ENCODE measurements at places on chromosomes 7 and 10. TPM values are rescaled to one million over a fixed set of nuclear protein-coding genes. Genes with fewer than 3 reads are reported as not detected.

MMS19 gene
- total RNA-seq: 46.5 TPM

PON1 gene
- not detected for total RNA-seq

SLC26A4 gene
- total RNA-seq: 0.47 TPM

CDK1 gene
- total RNA-seq: 0.94 TPM

PRXL2A gene
- total RNA-seq: 0.77 TPM

CARD11 gene
- total RNA-seq: not detected

TMEM184A gene
- under 0.01 TPM for total RNA-seq

LRMDA gene
- 3.8 TPM for total RNA-seq

FXYD4 gene
- not detected for total RNA-seq

SORCS1 gene
- total RNA-seq: not detected

CLCN1 gene
- total RNA-seq: not detected

RBM17 gene
- 39.1 TPM for total RNA-seq

CPXM2 gene
- total RNA-seq: 41.5 TPM

ADRA2A gene
- not detected for total RNA-seq

SKIDA1 gene
- total RNA-seq: 0.47 TPM

SMO gene
- total RNA-seq: 8.7 TPM

TUBAL3 gene
- not detected for total RNA-seq

MOSPD3 gene
- total RNA-seq: 5.4 TPM

DUSP5 gene
- total RNA-seq: 6.5 TPM

ZNF804B gene
- not detected for total RNA-seq

OR2A42 gene
- not detected for total RNA-seq

ATG9B gene
- total RNA-seq: under 0.01 TPM

EVX1 gene
- not detected for total RNA-seq

ST8SIA6 gene
- total RNA-seq: not detected

THSD7A gene
- total RNA-seq: 1.1 TPM

IKZF1 gene
- total RNA-seq: 0.16 TPM

ARHGAP22 gene
- 34.2 TPM for total RNA-seq

NME8 gene
- total RNA-seq: not detected

ACSL5 gene
- total RNA-seq: 3.3 TPM

NXPH1 gene
- total RNA-seq: not detected

LIPN gene
- not detected for total RNA-seq

CSTF2T gene
- total RNA-seq: 18.0 TPM

OR2A12 gene
- total RNA-seq: not detected

FAM25A gene
- total RNA-seq: not detected

POT1 gene
- total RNA-seq: 35.2 TPM

SAMD9L gene
- 16.2 TPM for total RNA-seq

INHBA gene
- total RNA-seq: 7.9 TPM

GRM3 gene
- total RNA-seq: not detected

C7orf57 gene
- not detected for total RNA-seq

HOGA1 gene
- total RNA-seq: 0.34 TPM

CRTAC1 gene
- not detected for total RNA-seq

PVRIG gene
- not detected for total RNA-seq

NPTX2 gene
- under 0.01 TPM for total RNA-seq

BLNK gene
- total RNA-seq: 0.09 TPM

CYP3A7 gene
- 1.1 TPM for total RNA-seq

ARHGEF5 gene
- total RNA-seq: 0.63 TPM

AGMO gene
- total RNA-seq: under 0.01 TPM

NKX1-2 gene
- total RNA-seq: not detected

EPHB6 gene
- total RNA-seq: under 0.01 TPM

HELLS gene
- 7.7 TPM for total RNA-seq

ZNF438 gene
- 3.3 TPM for total RNA-seq

Measured in bronchial smooth muscle cell (primary cell).